ENCODE measurements at places on chromosomes 11 and 22. TPM values are rescaled to one million over a fixed set of nuclear protein-coding genes. Genes with fewer than 3 reads are reported as not detected.
A peak's percentile ranks its signal among the peaks of the same experiment; 100 is the strongest.

DNA sequence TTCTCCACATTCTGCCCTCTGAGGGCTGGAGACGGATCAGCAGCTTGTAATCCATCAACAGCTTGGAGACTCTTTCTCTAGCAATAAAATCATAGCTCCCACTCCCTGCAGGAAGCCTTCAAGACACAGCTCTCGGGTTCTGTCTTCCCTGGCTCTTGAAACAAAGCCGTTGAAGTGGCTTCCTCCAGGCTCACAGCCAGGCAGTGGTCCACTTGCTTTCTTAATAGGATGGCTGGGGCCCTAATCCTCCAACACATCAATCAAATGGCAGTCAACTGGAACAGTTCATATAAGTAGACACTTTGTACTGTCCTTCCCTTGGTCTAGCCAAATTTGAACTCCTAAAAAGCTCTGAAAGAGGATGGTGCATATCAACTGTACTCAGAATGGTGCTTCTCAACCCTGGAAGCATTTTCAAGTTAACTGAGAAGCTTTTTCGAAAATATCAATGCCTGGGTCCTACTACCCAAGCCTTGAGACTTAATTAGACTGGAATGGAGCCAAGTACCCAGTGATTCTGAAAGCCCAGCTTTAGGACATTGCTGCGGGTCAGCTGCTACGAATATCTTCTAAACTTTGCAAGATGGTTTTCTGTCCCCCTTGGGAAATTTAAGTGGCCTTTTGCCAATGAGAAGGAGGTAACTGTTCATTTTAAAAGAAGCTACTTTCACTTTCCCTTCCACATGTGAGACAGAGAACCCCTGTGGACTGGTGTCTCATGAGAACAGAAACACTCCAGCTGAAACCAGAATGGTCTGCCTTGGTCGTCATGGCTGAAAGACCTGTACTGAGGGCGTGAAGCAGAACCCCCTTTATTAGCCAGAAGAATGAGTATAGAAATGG is 74.7 kb downstream of the SC5D start:
- peak overlapping the region; percentile 23 for H3K4me3 ChIP-seq
- peak; percentile 78 for DNase-seq
- H3K27ac ChIP-seq = no peak overlapping the region
- no peaks in the 10 kb centered on the region for H3K36me3 ChIP-seq
- peaks cover 11% of the 10 kb centered on the region for H3K4me1 ChIP-seq
- no peaks in the 10 kb centered on the region for H3K27me3 ChIP-seq

- H3K4me3 ChIP-seq = no peak overlapping the region
- no peaks in the 10 kb centered on the region for H3K36me3 ChIP-seq
- DNase-seq = no peak
- no peaks in the 10 kb centered on the region for H3K27me3 ChIP-seq
These were observed 174.2 kb upstream of the MPPED2 start for GRCh38 chr11:30760345-30760744.

GRCh38 chr22:36510966-36511881 is 4.4 kb upstream of the FOXRED2 start:
- no peak overlapping the region for H3K27ac ChIP-seq
- H3K27me3 ChIP-seq = no peaks in the 10 kb centered on the region
- peaks cover 56% of the 10 kb centered on the region for H3K36me3 ChIP-seq
- H3K4me1 ChIP-seq = peaks cover 11% of the 10 kb centered on the region
- H3K4me3 ChIP-seq = no peak overlapping the region

- H3K4me1 ChIP-seq = peaks cover 8% of the 10 kb centered on the region
- no peak overlapping the region for H3K27ac ChIP-seq
- DNase-seq = no peak
- H3K36me3 ChIP-seq = no peaks in the 10 kb centered on the region
These were observed 23.6 kb upstream of the CDON start for GRCh38 chr11:126086248-126086647.

- no peak overlapping the region for H3K27ac ChIP-seq
- no peaks in the 10 kb centered on the region for H3K36me3 ChIP-seq
- no peaks in the 10 kb centered on the region for H3K27me3 ChIP-seq
- H3K4me1 ChIP-seq = no peaks in the 10 kb centered on the region
These were observed 1.1 kb upstream of the VSIG2 start for GRCh38 chr11:124753205-124753604.

DNA sequence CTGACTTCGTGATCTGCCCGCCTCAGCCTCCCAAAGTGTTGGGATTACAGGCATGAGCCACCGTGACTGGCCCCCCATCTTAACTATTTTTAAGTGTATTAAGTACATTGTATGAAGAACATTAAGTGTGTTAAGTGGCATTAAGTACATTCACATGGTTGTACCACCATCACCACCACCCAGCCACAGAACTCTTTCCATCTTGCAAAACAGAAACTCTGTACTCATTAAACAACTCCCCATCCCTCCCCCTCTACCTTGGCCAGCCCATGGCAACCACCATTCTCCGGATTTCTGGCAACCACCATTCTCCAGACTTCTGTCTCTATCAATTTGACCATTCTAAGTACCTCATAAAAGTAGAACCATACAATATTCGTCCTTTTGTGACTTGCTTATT is 17.8 kb upstream of the PEX26 start:
- H3K4me3 ChIP-seq = no peak overlapping the region
- peaks cover 9% of the 10 kb centered on the region for H3K4me1 ChIP-seq
- no peak for DNase-seq
- no peaks in the 10 kb centered on the region for H3K27me3 ChIP-seq
- no peaks in the 10 kb centered on the region for H3K36me3 ChIP-seq

DNA sequence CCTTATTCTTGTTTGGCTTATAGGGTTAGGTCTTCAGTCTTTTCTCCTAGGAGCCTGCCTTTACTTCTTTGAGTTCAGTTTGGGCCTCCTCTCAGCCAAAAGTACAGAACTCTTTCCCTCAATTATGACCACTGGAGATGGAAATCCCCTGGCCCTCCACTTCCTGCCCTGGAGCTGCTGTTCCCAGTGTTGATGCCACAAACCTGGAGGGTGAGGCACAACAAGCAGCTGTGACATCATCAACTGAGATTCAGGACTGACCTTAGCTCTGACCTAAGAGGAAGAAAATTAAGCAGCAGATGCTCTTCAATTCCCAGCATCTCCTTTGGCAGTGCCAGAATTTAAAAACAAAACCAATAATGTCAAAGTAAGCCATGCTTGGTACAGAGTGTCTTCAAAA is 3.0 kb downstream of the ABTB2 start:
- H3K4me3 ChIP-seq = peak overlapping the region; percentile 71
- no peaks in the 10 kb centered on the region for H3K36me3 ChIP-seq
- no peaks in the 10 kb centered on the region for H3K27me3 ChIP-seq
- H3K4me1 ChIP-seq = peaks cover 42% of the 10 kb centered on the region
- H3K27ac ChIP-seq = no peak overlapping the region
- DNase-seq = no peak

- H3K4me1 ChIP-seq = no peaks in the 10 kb centered on the region
- no peak overlapping the region for H3K27ac ChIP-seq
- H3K27me3 ChIP-seq = no peaks in the 10 kb centered on the region
- no peak for DNase-seq
- no peak overlapping the region for H3K4me3 ChIP-seq
- no peaks in the 10 kb centered on the region for H3K36me3 ChIP-seq
These were observed 256.8 kb downstream of the TBC1D22A start for GRCh38 chr22:47019012-47019790.

DNA sequence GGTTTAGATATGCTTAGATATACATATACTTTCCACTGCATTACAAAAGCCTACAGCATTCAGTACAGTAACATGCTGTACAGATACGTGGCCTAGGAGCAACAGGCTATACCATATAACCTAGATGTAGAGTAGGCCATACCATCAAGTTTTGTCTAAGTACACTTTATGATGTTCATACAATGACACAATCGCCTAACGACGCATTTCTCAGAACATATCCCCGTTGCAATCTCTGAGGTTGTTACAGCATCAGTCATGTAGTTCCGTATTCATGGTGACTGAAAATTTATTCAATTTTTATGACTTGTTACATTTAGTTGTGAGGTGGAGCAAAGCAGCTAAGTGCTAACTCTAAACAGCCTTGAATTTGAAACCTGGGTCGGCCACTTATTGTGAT is 6.7 kb downstream of the ZBTB44 start:
- H3K27ac ChIP-seq = no peak overlapping the region
- no peaks in the 10 kb centered on the region for H3K27me3 ChIP-seq
- H3K4me1 ChIP-seq = peaks cover 14% of the 10 kb centered on the region
- no peak overlapping the region for H3K4me3 ChIP-seq

DNA sequence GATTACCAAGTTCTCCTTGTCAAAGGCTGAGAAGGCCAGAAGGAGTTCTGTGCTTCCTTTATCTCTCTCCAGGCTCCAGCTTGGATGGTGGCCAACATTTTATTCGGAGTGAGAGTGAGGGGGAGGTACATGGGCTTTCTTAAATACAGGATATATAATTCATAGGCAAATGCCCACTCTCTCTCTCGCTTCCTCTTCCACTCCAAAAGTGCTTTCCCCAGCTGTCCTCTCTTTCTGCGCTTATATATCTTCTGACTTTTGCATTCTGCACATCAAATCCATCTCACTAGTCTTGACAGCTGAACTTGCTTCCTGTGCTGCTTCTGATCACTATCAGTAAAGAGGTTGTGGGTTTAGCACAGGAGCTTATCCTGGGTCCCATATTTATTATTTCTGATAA is 125.4 kb upstream of the ARHGAP20 start:
- H3K4me3 ChIP-seq = no peak overlapping the region
- no peaks in the 10 kb centered on the region for H3K27me3 ChIP-seq
- DNase-seq = peak; percentile 86
- no peak overlapping the region for H3K27ac ChIP-seq

DNA sequence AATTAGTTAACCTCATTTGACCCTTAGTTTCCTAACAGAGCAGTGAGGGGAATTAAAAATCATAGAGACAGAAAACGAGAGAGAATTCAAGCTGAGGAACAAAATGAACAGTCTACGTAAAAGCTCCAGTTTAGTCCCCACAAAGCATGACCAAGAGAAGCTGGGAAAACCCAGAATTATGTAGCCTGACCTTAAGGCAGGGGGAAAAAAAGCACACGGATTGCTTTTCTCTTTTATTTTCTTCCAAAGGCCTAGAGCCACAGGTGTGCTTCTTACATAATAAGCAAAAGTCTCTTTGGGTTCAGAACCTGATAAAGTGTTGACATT is 514 bp upstream of the AMBRA1 start:
- H3K27ac ChIP-seq = peak overlapping the region; percentile 84
- peak overlapping the region; percentile 78 for H3K4me3 ChIP-seq
- DNase-seq = no peak
- H3K4me1 ChIP-seq = peaks cover 27% of the 10 kb centered on the region

DNA sequence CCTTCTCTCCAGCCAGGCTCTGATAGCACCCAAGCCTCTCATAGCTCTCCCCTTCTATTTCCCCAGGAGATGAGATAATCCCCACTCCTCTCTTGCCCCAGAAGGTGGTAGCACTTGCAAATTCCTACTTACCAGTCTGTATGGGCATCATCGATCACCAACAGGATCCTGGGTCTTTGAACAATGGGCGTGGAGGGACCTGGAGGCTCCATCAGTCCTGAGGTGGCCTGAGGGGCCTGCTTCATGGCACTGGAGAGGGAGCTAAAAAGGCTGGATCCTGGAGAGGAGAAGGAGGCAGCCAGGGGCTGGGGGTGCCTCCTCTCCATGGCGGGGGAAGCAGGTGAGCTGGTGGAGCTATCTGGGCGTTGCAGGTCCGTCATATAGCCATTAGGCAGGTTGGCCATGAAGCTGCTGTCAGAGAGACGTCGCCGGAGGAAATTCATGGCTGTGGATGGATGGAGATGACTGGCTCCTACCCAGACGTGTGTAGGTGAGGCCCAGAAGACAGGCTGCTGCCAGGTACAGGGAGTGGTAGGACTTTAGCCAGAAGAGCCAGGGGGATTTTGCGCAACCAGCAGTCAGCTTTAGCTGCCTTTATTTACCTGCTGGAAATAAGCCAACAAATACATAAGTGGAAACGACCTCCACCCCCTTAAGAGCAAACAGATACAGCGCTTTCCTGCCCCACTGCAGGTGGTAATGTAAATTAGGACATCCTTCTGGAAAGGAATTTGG is 51.8 kb downstream of the SYN3 start:
- no peaks in the 10 kb centered on the region for H3K27me3 ChIP-seq
- no peaks in the 10 kb centered on the region for H3K36me3 ChIP-seq
- H3K4me3 ChIP-seq = no peak overlapping the region
- no peak for DNase-seq
- H3K4me1 ChIP-seq = no peaks in the 10 kb centered on the region

GRCh38 chr11:10864688-10865087 is 6.8 kb upstream of the ZBED5 start:
- H3K4me1 ChIP-seq = no peaks in the 10 kb centered on the region
- no peaks in the 10 kb centered on the region for H3K36me3 ChIP-seq
- no peak overlapping the region for H3K4me3 ChIP-seq
- H3K27me3 ChIP-seq = no peaks in the 10 kb centered on the region

DNA sequence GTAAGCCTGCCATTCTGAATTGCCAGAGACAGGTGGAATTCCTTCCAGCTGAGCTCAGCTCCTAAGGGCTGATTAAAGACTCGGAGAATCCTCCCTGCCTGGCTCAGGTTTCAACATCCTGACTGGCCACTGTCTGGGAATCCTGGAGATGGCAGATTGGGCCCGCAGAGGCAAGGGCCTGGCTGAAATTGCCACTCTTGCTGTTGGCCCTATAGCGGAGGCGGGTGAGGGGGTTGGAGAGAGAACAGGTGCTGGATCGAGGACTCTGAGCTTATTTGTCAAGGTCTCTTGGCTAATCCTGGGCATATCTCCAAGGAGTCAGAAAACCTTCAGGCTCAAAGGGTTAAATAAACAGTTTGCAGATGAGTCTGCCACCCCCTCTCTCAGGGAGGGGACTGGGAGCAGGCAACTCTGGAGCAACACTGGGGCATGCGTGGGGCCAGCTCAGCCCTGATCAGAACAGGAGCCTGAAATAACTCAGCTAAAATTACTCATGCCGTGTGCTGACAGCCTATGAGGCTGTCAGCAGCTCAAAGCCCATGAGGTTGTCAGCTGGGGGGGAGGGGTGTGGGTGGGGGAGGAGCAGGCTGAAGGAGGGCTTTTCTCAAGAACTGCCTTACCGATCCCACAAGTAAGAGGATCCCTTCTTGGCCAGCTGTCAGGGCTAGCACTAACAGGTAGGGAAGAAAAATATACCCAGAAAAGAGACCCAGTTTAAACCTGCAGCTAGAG is 14.7 kb upstream of the MFRP start:
- H3K27ac ChIP-seq = no peak overlapping the region
- H3K4me3 ChIP-seq = no peak overlapping the region
- no peaks in the 10 kb centered on the region for H3K27me3 ChIP-seq
- H3K36me3 ChIP-seq = peaks cover 4% of the 10 kb centered on the region
- peaks cover 22% of the 10 kb centered on the region for H3K4me1 ChIP-seq

GRCh38 chr22:30347255-30347892 is 9.3 kb downstream of the SF3A1 start:
- no peak for DNase-seq
- no peaks in the 10 kb centered on the region for H3K27me3 ChIP-seq

DNA sequence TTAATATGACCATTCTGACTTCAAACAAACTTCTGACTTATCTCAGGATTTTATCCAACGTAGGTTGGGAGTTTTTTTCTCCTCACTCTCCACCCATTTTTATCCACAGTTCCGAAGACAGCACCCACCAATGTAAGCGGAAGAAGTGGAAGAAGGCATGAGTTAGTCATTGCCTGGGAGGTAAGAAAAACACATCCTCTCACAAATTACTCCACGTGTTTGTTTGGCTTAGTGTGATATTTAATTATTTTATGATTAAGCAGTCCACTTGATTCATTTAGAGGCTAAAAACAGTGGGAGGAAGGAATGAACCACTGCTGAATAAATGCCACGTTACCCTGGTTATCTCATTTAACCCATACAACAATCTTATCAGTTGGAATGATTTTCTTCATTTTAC is 389.6 kb upstream of the ARHGAP42 start:
- H3K4me1 ChIP-seq = no peaks in the 10 kb centered on the region
- H3K36me3 ChIP-seq = no peaks in the 10 kb centered on the region
- DNase-seq = no peak

The ANO9 gene
- total RNA-seq = 0.26 TPM

The C11orf87 gene
- not detected for total RNA-seq

The NELL1 gene
- total RNA-seq = 0.32 TPM

The C1QTNF6 gene
- 8.6 TPM for total RNA-seq

The PATE4 gene
- total RNA-seq = not detected

The ST13 gene
- 337 TPM for total RNA-seq

The FDXACB1 gene
- 5.4 TPM for total RNA-seq

The ZC3H12C gene
- total RNA-seq = 21.7 TPM

All from A673 (cell line).